ENCODE measurements at places on chromosomes 4 and X. TPM values are rescaled to one million over a fixed set of nuclear protein-coding genes. Genes with fewer than 3 reads are reported as not detected.
A peak's percentile ranks its signal among the peaks of the same experiment; 100 is the strongest.

- no peak for DNase-seq
Observed at GRCh38 chr4:14841801-14842768, 160.2 kb upstream of the CPEB2 start.

DNA sequence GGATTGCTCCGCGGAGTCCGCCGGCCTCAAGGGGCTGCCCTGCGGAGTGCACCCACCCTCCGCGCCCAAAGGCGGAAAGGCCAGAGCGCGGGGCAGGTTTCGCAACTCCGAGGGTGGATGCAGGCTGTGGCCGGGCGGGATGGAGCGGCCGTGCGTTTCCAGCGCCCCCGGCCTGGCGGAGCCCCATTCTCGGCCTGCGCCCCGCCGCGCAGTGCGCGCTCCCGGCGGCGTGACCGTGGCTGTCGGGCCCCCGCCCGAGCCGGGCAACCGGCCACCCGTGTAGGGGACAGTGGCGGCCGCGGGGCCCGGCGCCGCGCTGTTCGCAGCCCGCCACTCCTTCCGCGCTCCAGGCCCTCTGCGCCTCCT is 331 bp downstream of the SETD7 start:
- peak; percentile 37 for DNase-seq

SPANXA2 gene
- total RNA-seq, result not detected

- no peak for DNase-seq
Observed at GRCh38 chrX:132953354-132953753, 5.1 kb downstream of the HS6ST2 start.

TAF7L gene
- 0.90 TPM for total RNA-seq

GRCh38 chr4:80134936-80135701 is 62.1 kb upstream of the ANTXR2 start:
- DNase-seq, result no peak

- DNase-seq, result no peak
Observed at GRCh38 chr4:20478412-20478811, 221.8 kb upstream of the PACRGL start.

AREG gene
- 9.6 TPM for total RNA-seq

GRCh38 chrX:2875798-2876399 is 47.2 kb downstream of the GYG2 start:
- no peak for DNase-seq

IGSF1 gene
- total RNA-seq, result 24.1 TPM

INTS6L gene
- 14.9 TPM for total RNA-seq

MAGEC2 gene
- not detected for total RNA-seq

GRCh38 chrX:110512341-110512740 is 153.7 kb downstream of the RTL9 start:
- no peak for DNase-seq

DNA sequence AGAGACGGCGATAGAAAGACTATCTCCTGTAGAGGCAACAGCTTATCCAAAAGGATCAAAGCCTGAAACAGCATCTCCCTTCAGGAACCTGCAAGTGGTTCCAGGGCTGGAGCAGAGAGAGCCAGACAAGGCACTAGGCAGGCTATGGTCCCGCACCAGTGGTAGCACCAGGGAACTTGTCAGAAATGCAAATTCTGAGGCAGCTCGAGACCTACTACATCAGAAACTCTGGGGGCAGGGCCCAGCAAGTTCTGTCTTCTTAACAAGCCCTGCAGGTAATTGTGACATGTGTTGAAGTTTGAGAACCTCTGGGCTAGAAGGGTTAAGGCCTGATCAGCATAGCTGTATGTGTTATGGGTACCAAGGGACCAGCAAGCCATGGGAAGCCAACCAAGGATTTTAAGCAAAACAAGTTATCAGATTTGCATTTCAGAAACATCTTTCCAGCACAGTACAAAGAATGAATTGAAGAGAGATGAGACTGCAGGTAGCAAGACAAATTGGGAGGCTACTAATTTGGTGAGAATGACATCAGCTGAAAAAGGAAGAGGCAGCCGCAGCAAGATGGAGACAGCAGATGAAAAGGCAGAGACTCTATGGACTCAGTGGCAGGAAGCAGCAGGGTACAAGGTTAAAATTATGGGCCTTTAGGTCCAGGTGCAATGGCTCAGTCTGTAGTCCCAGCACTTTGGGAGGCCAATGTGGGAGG is 139.7 kb downstream of the TSPAN5 start:
- DNase-seq, result no peak

RRH gene
- total RNA-seq, result 0.22 TPM

FREM3 gene
- not detected for total RNA-seq

DNA sequence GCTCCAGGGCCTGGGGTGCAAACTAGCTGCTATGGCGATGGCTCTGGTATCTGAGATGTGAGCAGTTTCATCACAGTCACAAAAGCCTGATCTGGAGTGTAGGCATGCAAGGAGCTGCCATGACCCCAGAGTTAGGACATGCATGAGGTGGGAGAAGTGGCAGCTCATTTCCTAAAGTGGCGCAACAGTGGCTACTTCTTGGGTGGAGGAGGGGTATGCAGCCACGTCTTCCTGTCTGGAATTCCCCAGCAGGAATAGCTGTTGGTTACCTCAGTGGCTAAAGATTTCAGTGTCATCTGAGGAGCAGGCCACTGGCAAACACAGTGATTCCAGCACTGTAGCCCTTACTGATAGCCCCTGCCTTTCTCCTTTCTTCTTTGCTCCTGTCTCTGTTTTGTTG is 1382.5 kb downstream of the C4orf33 start:
- DNase-seq, result no peak

EPHA5 gene
- total RNA-seq, result 5.0 TPM

GRCh38 chr4:140240237-140240636 is 86.3 kb upstream of the MAML3 start:
- no peak for DNase-seq

IL1RAPL2 gene
- not detected for total RNA-seq

DNA sequence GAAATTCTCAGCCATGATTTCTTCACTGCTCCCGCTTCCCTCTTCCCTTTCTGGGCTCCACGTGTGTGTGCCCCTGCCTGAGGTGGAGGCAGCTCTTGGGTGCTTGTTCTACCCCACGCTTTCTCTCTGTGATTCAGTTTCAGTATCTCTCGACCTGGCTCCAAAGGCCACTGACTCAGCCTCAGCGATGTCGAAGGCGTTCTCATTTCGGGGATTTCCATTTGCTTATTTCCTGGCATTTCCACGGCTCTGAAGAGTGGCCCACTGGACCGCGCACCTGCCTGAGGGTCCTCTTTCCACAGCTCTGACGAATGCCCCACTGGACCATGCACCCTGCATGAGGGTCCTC is 52.4 kb downstream of the GAK start:
- no peak for DNase-seq

ARSH gene
- total RNA-seq, result not detected

DNA sequence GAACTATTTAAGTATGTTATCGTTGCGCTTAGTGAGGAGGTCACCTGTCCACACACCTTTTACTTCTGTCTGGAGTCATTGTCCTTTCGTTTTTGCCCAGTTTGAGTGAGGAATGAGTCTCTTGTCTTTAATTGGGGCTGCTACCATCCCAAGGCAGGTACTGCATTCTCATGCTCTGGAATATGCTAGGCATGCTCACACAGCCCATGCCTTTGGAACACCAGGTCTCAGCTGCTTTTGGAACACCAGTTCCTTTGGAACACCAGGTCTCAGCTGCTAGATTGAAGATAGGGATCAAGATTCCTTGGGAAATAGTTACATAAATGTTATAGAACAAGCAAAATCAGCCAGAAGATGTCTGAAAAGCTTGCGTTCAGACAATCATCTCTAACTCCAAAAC is 73.1 kb downstream of the AREG start:
- no peak for DNase-seq

- DNase-seq, result no peak
Observed at GRCh38 chr4:172124656-172125308, 311.6 kb downstream of the GALNTL6 start.

ABCB7 gene
- 29.8 TPM for total RNA-seq

- DNase-seq, result no peak
Observed at GRCh38 chr4:121191361-121191760, 27.2 kb upstream of the TNIP3 start.

- DNase-seq, result no peak
Observed at GRCh38 chrX:119759248-119759766, 919 bp downstream of the SOWAHD start.

MTNR1A gene
- not detected for total RNA-seq

GRCh38 chr4:47289805-47290204 is 173.7 kb downstream of the COMMD8 start:
- DNase-seq, result no peak

- DNase-seq, result no peak
Observed at GRCh38 chr4:112633477-112634235, 3.1 kb downstream of the ZGRF1 start.

DNA sequence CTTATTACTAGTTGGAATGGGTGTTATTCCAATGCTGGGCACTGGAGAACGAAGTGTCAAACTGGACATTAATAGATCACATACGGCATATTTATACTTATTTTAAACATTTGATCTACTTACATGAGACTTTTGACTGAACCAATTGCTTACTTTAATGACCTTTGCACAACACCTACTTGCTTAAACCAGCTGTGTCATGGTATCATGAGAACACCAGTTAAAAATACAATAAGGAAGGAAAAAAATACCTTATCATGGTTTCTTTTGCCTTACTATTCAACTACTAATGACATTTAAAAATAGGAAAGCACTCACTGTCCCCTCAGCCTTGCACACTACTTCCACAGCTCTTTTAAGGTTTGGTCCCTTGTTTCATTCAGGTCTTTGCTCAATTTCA is 146.9 kb downstream of the FAM13A start:
- DNase-seq, result no peak

DNA sequence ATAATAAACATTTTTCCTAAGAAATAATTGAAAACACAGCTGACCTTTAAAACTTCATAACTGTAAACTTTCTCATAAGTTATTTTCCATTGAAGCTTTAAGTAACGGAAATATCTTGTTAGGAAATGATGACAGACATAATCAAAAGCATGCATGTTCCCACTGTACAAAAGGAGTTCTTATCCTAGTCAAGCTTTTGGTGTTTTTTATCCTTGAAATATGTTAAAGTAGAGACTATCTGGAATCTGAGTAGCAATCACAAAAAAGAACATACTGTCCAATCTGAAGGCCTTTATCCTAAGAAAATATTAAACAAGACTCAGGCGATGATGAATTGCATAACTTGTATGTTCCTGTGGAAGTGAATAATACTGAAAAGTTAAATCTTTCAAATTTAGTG is 14.4 kb downstream of the GEMIN8 start:
- no peak for DNase-seq

DNA sequence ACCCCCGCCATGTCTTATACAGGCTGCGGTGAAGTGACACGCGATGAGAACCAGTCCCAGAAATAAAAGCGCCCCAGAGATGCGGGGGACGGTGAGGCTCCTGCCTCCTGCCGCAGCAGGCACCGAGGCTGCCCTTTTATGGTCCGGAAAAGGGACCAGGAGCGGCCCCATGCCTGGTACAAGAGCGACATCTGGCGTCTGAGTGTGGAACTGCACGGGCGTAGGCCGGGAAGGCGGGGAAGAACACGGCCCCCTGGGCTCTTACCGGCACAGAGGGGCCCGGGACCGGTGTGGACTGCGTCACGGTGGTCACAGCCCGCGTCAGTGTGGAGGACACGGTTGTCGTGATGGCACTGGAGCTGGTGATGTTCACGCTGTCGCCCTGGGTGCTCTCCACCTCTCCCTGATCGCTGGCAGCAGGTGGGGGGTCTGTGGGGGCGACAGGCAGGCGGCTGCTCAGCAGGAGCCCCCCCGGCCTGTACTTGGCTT is 8.9 kb upstream of the RENBP start:
- peak; percentile 53 for DNase-seq

SAGE1 gene
- not detected for total RNA-seq

- DNase-seq, result no peak
Observed at GRCh38 chr4:140057701-140058100, 96.3 kb downstream of the MAML3 start.

USP26 gene
- not detected for total RNA-seq

GRCh38 chrX:16832301-16832700 is 37.9 kb downstream of the RBBP7 start:
- DNase-seq, result no peak

PABPC1L2B gene
- total RNA-seq, result not detected

DNA sequence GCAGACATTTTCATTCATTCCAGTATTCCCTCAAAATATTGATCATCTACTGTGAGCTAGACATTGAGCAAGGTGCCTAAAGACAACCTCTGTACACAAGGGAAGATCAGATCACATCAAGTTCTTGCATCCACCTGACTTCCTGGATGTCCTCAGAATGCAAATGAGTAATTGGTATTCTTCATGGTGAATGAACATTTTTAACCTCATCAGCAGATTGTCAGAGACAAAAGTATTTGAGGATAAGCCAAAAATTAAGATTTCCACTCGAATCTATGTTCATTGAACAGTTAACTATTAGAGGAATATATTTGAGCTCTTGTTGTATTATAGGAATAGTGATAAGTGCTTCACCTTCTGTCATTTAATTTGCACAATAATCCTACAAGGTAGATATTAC is 1.3 kb downstream of the SMARCAD1 start:
- no peak for DNase-seq

- no peak for DNase-seq
Observed at GRCh38 chrX:107360788-107361360, 88.6 kb upstream of the FRMPD3 start.

PORCN gene
- 8.8 TPM for total RNA-seq

- DNase-seq, result no peak
Observed at GRCh38 chr4:110046588-110047049, 133.9 kb downstream of the EGF start.
